ENCODE measurements at places on chromosomes 1 and 21. TPM values are rescaled to one million over a fixed set of nuclear protein-coding genes. Genes with fewer than 3 reads are reported as not detected.

GRCh38 chr1:205298191-205298994 is 23.2 kb downstream of the NUAK2 start:
- peak; percentile 82 for DNase-seq

DNA sequence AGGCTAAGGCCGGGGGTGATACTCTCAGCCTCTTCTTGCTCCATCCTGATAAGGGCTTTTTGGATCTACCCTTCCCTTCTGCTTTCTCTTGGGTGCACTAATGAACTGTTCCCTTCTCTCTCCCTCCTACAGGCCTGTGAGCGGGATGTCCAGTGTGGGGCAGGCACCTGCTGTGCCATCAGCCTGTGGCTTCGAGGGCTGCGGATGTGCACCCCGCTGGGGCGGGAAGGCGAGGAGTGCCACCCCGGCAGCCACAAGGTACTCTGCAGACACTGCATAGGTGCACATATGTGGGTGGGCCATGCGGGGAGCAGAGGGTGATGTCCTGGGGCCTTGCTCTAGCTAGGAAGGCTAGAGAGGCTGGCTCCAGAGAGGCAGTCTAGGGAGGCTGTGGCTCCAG is 2.9 kb downstream of the PROK1 start:
- peak; percentile 47 for DNase-seq

DNA sequence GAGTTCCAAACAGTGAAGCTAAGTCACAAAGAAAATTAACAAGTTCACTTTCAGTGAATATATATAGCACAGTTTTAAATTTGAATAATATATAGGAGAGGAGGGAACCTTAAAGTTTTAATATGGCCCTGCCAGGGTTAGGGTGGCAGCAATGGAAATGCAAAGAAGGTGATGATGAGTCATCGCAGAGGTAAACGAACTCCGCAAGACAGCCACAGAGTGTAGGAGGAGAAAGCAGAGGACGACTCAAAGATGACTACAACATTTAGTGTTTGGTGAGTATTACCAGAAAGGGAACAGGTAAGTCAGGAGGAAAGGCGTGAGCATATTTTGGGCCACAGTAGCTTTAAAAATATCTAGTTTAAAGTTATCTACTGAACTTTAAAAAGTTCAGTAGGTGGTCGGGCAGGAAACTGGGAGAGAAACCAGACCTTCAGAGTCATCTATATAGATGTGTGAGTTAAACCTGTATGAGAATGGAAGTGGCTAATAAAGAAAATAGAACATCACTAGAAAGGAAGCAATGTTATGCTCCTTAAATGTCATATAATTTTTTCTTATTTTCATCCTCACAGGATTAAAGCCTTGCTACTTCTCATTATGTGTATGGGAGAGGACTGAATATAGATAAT is 75.7 kb downstream of the UCHL5 start:
- no peak for DNase-seq

DNA sequence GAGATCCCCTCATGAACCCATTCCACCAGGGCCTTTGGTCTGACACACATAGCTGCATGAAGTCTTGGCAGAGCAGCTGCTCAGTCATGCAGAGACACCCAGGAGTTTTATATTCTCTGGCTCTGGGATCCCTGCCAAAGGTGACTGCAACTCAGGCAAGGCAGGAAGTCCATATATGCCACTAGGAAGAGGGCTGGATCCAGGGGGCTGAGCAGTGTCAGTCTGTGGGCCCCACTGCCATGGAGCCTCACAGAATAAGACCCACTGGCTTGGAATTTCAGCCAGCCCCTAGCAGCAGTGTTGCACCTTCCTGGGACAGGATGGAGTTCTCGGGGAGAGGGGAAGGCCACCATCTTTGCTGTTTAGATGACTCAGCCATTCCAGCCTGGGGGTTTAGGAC is 199.7 kb downstream of the TBX15 start:
- no peak for DNase-seq

- DNase-seq: no peak
Measured at GRCh38 chr1:162134646-162135045, 65.2 kb downstream of the NOS1AP start.

GRCh38 chr1:37708471-37708870 is 16.2 kb downstream of the CDCA8 start:
- DNase-seq: peak; percentile 29

DNA sequence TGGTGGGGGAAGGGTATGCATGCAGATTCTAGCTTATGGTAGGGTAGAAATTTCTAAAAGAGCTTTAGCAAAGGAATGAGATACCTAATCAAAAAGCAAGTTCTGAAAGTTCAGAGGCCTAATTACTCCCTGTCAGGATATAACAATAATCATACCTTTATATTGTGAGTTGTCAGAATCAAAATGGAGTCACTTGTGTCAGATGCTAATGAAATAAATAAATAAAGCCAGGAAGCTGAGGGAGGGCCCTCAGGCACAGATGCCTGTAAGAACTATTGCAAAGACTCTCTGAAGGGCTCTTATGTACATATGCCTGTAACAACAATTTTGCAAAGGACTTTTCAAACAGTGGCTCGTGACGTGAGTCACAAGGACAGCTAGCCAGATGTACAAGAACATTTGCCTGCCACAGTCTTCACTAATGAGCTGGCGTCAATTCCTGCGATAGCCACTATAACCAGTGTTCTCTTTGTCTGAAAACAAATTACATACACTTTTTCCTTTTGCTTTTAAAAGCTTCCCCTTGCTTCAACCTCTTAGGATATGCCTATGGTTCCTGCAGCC is 27.4 kb upstream of the DNASE2B start:
- DNase-seq: no peak

- DNase-seq: no peak
Measured at GRCh38 chr1:198326232-198326631, 169.4 kb downstream of the NEK7 start.

DNA sequence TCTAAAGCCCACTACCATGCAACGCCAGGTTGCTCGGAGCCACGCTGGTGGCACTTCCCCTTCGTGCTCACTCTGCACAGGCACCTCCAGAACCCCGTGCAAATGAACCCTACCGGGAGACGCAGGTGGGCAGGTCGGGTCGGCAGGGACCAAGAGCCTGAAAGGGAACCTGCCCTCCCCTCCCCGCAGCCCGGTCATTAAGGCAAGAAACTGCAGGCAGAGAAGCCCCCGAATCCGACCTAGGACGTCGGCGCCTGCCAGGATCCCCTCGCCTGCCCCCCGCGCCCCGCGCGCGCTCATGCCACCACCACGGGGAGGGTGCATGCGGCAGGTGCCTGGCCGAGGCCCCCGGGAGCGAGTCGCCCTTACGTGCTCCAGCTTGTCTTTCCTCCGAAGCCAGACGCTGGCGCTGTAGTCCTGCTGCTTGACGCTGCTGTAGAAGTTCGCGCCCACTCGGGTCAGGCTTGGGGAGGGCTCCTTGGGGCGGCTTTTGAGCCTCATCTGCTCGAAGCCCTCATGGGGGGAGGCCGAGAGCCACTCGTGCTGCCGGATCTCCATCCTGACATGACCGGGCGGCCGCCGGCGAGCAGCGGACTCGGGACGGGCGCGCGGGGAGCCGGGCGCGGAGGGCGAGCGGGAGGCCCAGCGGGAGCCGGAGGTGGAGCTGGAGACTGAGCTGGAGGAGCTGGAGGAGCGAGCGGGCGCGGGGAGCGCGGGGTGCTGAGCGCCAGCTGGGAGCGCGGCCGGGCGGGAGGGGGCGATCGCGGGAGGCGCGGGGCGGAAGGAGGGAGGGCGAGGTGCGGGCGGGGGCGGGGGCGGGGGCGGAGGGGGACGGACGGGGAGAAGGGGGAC is 552 bp downstream of the PLD5 start:
- DNase-seq: no peak

DNA sequence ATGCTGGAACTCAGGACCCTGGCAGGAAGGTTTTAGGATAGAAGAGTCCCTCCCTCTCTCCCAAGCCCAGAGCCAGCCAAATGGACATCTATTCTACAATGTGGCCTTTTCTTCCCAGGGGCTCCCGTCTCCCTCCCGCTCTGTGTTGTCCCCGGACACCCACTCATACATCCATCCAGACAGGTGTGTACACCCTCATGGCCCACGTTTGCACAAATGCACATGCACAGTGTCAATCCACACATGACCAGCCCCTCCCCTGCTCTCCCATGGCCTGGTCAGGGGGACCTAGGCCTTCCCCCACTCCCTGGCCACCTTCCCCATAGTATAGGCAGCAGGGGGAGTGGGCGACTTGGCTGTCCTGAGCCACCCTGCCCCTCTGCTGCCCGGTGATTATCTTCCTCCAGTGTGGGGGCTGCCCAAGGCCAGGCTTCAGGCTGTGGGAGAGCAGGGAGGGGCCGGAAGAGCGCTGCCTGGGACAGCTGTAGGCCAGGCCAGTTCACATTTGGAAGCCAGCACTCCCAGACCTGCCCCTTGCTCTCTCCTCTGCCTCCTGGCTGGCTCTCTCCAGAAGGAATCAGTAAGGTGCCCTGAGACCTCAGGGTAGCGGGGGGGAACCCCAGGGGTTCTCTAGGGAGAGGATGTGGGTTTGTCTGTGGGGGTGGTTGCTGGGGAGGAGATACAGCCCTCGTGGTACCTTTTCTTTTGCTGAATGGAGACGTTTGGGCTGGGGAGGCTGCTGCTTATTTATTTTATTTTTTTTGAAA is 4.1 kb upstream of the PTPN7 start:
- peak; percentile 77 for DNase-seq

- DNase-seq: no peak
Measured at GRCh38 chr1:3127738-3128137, 58.7 kb downstream of the PRDM16 start.

DNA sequence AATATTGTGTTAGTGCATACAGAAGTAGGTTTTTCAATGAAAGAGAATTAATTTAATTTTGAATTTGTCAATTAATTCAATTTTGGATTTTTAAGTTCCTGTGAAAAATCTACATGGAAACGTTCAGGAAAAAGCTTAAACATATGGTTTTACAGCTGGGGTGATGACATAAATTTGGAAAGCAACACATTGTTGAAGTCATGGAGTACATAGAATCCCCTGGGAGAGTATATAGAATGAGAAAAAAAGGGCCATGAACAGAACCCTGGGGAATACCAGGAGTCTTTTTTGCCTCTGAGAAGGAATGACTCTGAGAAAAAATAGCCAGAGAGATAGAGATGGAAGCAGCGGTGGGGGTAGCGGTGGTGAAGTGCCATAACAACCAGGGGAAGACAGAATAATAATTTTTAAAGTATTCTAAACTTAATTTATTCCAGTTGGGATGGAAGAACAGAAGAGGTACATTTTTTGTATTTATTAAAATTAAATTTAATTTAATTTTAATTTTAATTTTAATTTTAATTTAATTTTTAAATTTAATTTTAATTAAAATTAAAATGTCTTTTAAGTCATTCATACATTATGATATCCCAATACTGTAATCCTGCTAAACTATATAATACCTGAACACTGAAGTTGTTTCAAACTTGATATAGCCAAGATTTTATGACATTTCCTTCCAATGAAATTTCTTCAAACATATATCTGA is 48.9 kb downstream of the NME7 start:
- no peak for DNase-seq

DNA sequence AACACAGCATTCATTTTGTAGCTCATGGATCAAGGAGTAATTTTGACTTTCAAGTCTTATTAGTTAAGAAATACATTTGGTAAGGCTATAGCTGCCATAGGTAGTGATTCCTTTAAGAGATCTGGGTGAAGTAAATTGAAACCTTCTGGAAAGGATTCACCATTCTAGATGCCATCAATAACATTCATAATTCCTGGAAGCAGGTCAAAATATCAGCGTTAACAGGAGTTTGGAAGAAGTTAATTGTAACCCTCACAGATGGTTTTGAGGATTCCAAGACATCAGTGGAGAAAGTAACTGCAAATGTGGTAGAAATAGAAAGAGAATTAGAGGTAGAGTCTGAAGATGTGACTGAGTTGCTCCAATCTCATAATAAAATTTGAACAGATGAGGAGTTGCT is 216.6 kb downstream of the GREM2 start:
- DNase-seq: no peak

- peak; percentile 79 for DNase-seq
Measured at GRCh38 chr1:16905110-16905867, 9.5 kb downstream of the RNU1-2 start.

- peak; percentile 57 for DNase-seq
Measured at GRCh38 chr21:45164124-45164511, 89.7 kb downstream of the ADARB1 start.

DNA sequence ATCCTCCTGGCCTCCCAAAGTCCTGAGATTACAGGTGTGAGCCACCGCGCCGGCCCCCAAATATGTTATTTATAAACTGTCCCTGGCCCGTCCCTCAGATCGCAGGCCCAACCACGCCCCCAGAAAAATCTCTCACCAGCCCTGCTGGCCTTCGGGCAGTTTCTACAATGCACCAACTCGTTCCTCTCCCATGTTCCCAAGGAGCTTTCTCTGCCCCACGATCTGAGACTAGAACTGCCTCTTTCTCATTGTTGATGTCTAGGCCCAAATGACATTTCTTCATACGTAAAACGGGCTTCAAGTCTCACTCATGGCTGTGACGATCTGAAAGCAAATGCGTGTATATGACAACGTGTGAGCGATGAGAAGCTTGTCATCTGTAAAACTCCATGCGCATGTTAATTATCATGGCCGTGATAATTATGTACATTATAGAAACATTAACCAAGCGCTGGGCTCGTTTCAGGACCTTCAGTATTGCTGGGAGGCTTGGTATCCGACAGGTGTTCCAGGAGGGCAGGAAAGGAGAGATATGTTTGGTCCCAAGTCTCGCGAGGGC is 748 bp upstream of the NIPAL3 start:
- no peak for DNase-seq

DNA sequence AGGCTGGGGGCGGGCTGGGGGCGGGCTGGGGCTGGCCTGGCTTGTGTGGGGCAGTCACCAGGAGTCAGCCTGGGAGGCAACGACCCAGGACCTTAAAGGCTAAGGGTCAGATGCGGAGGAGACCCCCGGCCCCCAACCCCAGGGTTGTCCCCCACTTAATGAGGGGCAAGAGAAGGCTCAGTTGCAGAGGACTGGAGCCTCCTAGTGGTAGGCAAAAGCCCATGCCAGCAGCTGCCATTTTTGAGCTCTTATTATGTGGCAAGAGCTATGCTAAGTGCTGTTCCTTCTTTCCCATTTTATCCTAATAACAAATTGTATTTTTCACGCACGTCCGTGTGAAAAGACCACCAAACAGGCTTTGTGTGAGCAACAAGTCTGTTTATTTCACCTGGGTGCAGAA is 8.0 kb downstream of the KIAA1614 start:
- no peak for DNase-seq

- DNase-seq: no peak
Measured at GRCh38 chr1:9406111-9406510, 113.4 kb downstream of the SPSB1 start.

- DNase-seq: no peak
Measured at GRCh38 chr1:4087530-4088420, 187.7 kb upstream of the C1orf174 start.

NUAK2 gene
- 1.5 TPM for total RNA-seq

SETDB1 gene
- total RNA-seq: 26.4 TPM

TMEM9 gene
- total RNA-seq: 35.5 TPM

VANGL1 gene
- total RNA-seq: 13.5 TPM

LCE1E gene
- not detected for total RNA-seq

FNDC10 gene
- total RNA-seq: 1.2 TPM

PPFIA4 gene
- 2.0 TPM for total RNA-seq

CFHR1 gene
- 0.76 TPM for total RNA-seq

TSPAN2 gene
- total RNA-seq: 49.8 TPM

DEPDC1 gene
- total RNA-seq: 0.10 TPM

ASCL5 gene
- not detected for total RNA-seq

All from posterior vena cava (tissue), 2 donors.